ENCODE measurements at places on chromosomes 12 and 14.

DNA sequence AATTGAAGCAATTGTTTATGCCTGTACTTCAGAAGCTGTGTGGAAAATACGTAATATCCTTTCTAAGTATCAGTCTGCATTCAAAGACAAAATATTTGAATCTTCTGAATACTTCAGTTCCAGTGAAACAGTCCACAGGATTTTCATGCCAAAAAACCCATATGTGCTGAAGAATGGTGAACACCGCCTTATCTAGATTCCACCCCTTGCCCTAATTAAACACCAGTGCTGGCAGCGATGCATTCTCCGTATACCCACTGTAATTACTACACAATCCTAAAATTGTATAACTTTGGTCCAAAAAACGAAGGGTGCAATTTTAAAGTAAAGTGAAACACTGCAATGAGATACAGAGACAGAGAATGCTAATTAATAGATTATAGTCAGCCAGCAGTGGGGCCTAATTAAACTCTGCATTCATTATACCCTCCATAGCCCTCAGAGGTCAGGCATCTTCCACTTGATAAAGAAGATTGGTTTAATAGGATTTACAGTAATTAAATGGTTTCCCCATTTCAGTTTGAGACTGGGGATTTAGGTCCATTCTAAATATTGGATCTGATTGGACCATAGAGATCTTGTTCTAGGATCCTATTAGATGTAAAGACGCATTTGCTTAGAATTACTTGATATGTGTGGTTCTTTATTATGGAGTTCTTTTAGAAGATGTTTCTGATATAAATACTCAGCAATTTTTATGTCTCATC, 43.9 kb downstream of the ERC1 start:
- no peak for DNase-seq

DNA sequence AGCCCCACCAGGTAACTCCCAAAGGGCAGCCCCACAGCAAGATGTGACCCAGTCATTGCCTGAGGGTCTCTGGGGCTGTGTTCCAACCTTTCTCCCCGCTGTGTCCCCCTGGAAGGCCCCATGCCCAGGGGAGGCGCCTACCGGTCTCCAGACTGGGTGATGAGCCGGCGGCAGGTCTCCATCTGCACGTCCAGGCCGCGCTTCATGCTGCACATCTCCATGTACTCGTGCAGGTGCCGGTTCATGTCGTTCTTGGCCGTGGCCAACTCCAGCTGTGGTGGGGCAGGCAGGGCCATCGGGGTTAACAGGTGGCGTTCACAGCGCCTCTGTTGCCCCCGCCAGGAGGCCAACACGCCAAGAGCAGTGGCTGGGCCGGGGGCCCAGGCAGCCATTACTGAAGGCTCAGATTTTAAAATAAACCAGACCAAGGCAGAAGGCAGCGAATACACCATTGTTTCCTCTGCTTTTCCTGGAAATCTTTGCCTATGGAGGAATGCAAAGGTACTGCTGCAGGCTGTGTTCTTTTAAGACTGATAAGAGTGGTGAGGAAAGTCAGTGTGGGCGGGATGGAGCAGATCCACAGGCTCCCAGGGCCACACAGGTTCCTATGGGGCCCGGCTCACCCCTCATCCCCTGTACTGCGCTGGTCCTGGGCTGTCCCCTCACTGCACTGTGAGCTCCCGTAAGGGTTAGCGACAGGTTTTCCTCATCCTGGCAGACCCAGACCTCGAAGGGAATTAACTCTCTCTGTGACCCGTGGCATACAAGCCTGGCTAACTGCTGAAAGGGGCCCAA, 7.3 kb downstream of the GAPDH start:
- DNase-seq = no peak

DNA sequence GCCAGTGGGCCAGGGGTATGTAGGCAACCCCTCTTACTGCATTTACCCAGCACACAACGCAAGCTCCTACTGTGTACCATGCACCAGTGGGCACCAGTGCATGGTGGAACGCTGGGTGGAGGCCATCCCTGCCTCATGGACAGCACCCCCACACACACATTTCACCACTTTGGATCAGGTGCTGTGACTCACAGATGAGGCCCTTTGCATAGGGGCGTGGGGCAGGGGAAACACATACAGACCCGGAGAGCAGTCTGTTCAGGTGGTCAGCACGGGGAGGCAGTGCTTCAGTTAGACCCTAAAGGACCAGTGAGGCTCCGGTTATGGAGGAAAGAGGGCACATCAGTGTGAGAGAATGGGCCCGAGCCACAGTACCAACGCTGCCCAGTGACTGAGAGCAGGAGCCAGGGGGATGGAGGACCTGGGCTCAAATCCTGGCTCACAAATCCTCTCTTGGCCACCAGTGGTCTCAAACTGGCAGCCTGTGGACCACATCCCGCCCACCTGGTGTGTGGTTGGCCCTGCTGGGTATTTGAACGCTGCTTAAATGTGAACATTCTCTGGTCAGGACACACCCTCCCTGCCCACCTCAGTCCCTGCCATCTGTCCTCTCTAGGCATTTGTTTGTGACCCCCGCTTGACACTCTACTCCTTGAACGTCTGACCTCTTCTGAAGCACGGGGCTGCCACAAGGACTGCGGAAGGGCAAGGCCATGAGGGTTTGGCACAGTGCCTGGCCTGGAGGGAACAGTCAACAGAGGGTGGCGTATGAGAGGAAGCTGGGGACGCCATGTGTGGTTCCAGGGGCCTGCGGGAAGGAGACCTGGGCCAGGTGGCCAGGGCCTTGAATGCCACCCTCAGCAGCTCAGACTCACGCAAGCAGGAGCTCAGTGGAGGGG, 46.7 kb downstream of the FAM222A start:
- DNase-seq = no peak

DNA sequence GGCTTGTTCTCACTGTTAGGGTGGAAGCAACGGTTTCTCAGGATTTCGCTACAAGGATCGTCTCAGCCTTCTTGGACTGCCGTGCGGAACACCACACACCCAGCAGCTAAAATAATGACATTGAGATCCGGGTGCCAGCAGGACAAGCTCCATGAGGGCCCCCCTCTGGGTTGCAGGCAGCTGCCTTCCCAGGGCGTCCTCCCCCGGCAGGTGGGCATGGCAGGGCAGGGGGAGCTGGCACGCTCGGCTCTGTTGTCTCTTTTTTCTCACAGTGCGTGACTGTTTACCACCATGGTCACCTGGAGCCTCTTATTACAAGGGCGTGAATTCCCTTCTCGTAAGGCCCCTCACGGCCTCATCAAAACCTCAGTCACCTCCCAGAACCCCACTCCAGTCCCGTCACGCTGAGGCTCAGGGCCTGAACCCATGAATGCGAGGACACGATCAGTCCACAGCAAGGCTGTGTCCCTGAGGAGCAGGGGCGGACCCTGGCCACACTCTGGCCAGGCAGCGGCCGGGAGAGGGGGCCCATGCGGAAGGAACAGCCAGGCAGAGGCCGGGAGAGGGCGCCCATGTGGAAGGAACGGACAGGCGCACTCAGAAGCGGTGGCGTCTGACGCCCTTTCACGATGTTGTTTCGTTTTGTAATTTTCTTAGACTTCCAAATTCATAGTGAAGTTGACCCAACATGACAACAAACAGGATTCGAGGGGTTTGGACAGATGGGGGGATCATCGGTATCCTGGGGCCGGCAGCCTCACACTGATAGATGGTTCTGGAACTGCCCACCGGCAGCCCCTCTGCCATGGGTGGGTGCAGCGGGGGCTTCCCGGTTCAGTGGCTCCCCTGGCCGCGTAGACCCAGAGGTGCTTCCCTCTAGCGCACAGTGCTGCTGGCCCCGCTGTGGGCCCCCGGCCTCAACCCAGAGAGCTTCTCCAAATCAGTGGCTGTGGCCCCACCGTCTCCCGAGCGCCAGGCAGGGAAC, 10.0 kb downstream of the LRCOL1 start:
- DNase-seq = no peak

DNA sequence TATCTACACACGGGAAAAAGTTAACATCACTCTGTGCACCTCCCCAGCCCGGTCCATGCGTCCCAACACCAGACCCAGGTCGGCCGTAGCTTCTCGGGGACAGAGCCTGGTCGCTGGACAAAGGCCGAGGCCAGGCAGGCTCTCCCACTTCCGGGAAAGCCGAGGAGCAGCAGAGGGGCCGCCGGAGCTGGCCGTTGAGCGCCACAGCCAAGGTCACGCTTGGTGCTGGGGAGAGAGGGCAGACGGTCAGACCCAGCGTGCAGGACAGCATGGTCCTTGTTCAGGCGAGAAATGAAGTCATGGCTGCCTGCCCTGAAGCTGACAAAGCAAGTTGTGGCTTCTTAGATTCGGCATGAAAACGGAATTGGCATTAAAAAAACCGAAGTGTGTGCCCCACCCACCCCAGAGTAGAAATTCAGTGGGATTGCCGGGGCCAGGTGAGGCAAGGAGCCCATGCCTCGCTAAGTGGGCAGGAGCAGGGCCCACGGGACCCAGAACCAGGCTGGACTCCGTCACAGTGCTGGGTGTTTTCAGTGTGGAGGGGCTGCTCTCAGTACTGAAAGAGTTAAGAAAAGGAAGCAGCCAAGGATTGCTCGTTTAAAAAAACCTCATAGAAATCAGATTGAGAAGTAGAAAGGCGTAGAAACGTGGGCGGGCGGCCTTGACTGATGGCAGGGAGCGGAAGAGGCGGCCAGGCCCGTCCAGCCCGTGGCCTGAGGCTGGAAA, 4.3 kb downstream of the ARL6IP4 start:
- no peak for DNase-seq

GRCh38 chr12:39327510-39327909, 115.4 kb downstream of the KIF21A start:
- no peak for DNase-seq

DNA sequence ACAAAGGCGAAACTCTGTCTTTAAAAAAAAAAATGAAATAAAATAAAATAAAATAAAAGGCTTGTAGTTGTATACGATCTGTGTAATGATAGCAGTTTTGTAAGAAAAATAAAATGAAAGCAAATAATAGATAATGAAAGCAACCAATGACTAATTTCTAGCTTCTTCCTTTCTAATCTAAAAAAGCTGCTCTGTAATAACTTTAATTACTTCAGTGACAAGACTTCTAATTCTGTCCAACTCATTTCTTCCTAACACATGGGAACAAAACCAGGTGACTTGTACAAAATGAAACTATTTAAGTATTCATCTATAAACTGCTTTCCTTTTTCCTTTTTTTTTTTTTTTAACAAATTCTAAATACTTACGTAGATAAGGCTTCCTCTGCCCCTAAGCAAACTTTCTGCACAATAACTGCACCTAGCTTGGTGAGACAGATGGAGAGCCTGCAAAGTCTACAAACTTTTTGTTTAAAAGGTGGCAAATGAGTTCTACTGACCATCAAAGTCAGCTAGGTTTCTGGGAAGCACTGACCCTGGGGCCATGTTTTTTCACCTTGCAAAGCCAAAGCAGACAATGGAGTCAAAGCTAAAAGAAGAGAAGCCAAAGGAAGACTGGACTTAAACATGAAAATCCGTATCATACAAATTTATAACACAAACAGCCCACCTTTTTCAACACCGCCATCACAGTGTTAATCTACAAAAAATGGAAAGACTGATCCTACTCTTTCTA, 28.2 kb downstream of the DENND5B start:
- no peak for DNase-seq

- DNase-seq = no peak
Measured at GRCh38 chr12:45349916-45350315, 134.0 kb downstream of the ANO6 start.

DNA sequence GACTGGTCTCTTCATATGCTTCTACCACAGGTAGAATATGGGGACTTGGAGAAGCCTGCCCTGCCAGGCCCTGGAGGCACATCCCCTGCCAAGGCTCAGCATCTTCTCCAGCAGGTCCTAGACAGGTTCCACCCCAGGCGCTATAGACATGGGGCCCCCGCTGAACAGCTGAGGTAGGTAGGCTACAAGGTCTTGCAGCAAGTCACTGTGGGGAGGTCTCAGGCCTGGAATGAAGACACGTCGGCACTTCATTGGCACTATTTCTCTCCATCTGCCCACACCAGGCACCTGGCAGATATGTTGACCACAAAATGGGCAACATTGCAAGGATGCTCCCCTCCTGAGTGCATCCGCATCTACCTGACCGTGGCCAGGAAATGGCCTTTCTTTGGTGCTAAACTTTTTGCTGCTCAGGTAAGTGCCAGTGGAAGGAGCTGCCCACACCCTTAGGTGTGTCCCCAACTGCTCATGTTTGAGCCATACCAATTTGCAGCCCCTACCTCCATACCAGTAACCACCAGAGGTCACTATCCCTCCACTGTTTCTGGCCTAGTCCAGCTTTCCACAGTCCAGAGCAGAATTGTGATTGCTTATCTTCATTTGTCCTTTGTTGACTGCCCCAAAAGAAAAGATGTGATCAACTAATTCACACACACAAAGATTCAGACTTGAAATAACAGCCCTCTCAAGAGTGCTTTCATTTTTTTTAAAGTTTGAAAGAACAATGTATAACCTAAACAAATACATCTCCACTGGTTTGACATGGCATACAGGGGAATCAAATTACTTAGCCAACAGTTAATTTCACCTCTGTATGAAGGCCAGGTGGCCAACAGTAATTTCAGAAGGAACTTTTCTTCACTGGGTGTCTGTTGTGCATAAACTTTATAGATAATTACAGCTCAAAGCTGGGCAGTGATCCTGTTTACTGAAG, 16.1 kb downstream of the PIGH start:
- DNase-seq = no peak

Measured in cortex of kidney (tissue), 1 donor.